ENCODE measurements at places on chromosomes 5 and 9.

DNA sequence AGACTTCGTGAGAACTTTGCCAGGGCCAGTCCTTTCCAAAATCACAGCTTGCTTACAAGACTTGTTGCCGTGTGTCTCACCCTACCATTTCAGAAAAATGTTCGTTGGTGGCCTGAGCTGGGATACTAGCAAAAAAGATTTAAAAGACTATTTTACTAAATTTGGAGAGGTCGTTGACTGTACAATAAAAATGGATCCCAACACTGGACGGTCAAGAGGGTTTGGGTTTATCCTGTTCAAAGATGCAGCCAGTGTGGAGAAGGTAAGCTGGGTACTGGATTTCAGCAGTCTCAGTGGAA is 1.4 kb downstream of the HNRNPAB start:
- no peak for DNase-seq

GRCh38 chr9:20319641-20320337 is 302.5 kb downstream of the MLLT3 start:
- no peak for DNase-seq

DNA sequence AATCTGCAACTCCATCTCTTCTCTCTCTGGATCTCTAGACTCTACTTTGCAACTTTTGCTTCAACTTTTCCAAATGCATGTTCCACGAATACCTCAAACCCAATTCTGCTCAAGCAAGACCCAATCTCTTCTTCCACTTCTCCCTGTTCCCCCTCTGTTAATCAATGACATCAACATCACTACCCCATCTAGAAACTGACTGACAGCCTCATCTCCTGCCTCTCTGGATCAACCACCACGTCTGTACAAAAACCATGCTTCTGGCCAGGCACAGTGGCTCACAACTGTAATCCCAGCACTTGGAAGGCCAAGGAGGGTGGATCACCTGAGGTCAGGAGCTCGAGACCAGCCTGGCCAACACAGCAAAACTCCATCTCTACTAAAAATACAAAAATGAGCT is 12.2 kb downstream of the GLDC start:
- no peak for DNase-seq

GRCh38 chr9:94157050-94157801 is 73.0 kb downstream of the PTPDC1 start:
- DNase-seq, result no peak

GRCh38 chr5:153617190-153617589 is 126.7 kb downstream of the GRIA1 start:
- DNase-seq, result no peak

DNA sequence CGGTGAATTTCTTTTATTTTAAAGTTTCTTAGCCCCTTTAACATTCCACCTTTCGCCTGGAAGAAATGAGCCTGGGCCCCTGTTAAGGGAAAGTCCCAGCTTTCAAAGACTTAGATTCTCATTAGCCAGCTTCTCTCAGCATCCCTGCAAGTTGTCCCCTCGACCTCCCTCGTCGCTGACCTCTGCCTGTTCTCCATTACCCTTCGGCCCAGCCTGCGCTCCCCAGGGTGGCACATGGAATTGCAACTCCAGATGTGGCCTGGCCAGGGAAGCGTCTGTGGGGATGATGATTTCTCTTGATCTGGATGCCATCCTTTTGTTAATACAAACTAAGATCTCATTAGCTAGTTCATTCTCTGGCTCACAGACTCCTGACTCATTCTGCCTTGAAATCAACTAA is 43.4 kb upstream of the FANCC start:
- no peak for DNase-seq
